ENCODE measurements at places on chromosomes 6 and 20. TPM values are rescaled to one million over a fixed set of nuclear protein-coding genes. Genes with fewer than 3 reads are reported as not detected.

The SCGN gene
- total RNA-seq = 0.30 TPM

The ADGRF4 gene
- 9.6 TPM for total RNA-seq

The CLPSL1 gene
- not detected for total RNA-seq

The ENPP4 gene
- total RNA-seq = 0.40 TPM

The PRSS16 gene
- 3.4 TPM for total RNA-seq

The PHACTR1 gene
- total RNA-seq = not detected

The C6orf141 gene
- 19.8 TPM for total RNA-seq

The IL17A gene
- not detected for total RNA-seq

The ELOVL4 gene
- 2.0 TPM for total RNA-seq

The ATP6V1G2 gene
- total RNA-seq = 0.64 TPM

The CRISP3 gene
- not detected for total RNA-seq

The HLA-DRB1 gene
- not detected for total RNA-seq

The LGSN gene
- total RNA-seq = 3.3 TPM

The FAM229B gene
- 10.4 TPM for total RNA-seq

The UBD gene
- 0.46 TPM for total RNA-seq

The TCF19 gene
- 15.4 TPM for total RNA-seq

The CST11 gene
- not detected for total RNA-seq

The OR2H2 gene
- total RNA-seq = not detected

The B3GAT2 gene
- 0.03 TPM for total RNA-seq

The TCP11 gene
- total RNA-seq = not detected

The SLC4A11 gene
- total RNA-seq = 7.5 TPM

The COL12A1 gene
- total RNA-seq = 5.1 TPM

The STX7 gene
- total RNA-seq = 16.5 TPM

The ANKRD60 gene
- total RNA-seq = not detected

The MEI4 gene
- total RNA-seq = not detected

The DOK5 gene
- total RNA-seq = 0.05 TPM

The MOXD1 gene
- total RNA-seq = 2.3 TPM

The PSORS1C2 gene
- not detected for total RNA-seq

The DDX43 gene
- not detected for total RNA-seq

The CLPSL2 gene
- total RNA-seq = 1.2 TPM

The DNAH8 gene
- not detected for total RNA-seq

The MAP1LC3A gene
- total RNA-seq = 26.7 TPM

The MOG gene
- total RNA-seq = not detected

The PNPLA1 gene
- not detected for total RNA-seq

The SLC32A1 gene
- not detected for total RNA-seq

The MUC22 gene
- 0.03 TPM for total RNA-seq
